ENCODE measurements at places on chromosomes 7 and 10.

GRCh38 chr7:139648941-139649425, 125.5 kb downstream of the CLEC2L start:
- DNase-seq = no peak

DNA sequence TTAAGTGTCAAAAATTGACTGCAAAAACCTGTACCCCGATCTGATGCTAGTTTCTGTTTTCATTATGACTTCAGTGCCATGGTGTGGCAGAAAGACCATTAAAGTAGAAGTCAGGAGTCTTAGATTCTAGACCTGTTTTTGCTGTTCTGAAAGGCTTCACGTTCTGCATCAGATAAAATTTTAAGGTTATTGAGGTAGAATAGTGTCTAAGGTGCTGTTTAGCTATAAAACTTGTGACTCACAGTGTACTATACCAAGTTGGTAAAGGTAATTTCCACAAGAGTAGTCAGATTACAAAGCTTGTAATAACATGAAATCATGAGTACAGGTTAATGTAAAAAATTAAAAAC, 38.6 kb downstream of the ZNRF2 start:
- no peak for DNase-seq

DNA sequence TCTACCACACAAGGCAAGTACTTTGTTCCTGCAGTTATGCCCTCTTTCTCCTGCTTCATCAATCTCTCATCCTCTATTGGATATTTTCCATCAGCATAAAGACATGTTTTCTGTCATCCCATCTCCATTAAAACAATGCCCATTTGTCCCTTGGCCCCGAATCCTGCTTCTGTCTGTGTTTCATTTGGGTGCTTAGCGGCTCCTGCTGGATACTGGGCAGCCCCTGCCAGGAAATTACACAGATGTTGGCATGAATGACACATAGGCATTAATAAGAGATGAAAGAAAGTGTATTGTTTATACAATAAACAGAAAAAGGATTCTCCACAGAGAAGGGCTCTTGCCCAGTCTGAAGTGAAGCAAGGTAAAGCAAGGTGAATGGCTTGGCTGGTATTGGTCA, 765.3 kb downstream of the REEP3 start:
- DNase-seq = no peak

- no peak for DNase-seq
Observed at GRCh38 chr7:121037957-121038716, 49.6 kb downstream of the CPED1 start.

DNA sequence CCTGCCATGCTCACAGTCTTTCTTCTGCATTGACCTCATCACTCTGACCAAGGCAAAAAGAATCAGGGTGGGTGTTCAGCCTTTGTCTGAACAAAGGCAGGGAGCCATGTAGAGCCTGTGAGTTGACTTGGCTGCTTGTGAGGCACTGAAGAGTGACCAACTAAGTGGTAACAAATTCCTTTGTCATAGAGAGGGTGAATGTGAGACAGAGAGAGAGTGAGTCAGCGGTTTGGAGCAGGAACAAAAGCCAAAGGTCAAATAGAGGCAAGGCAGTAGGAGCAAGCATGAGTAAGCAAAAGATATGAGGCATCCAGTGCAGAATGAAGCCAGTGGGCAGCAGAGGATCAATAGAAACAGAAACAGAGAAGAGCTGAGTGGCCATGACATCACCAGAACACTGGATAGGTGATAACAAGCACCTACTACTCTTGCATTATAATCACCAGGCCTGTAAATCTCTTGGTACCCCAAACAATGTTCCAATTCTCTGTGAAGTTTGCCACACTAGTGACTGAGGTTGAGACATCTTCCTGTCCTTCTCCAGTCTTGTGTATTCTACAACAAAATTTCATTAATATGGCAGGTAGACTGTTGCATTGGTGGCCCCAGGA, 116.2 kb upstream of the LAMB4 start:
- DNase-seq = no peak

DNA sequence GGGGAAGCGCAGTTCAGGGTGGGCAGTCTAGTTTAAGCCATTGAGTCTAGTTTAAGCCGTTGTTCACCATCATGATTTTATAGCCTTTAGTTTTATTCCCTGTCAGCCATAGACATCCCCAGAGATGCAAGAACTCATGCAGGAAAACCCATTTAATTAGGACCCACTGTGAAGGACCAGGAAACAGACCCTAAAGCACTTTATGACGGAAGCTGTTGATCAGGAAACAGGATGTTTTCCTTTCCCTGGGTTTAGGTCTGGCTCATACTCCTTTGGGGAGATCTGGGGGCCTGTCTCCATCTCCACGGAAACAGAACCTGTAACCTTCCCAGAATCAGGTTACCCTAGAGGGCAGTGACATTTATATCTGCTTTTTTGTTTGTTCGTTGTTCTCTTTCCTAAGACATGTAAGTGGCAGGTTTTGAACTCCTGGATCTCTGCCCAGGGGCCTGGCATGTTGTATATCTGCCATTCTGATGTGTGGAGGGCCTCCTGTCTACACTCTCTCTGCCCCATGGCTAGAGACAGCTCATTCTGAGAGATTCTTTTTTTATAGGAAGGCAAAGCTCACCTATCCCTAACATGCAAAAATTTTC, 657.2 kb upstream of the GALNT17 start:
- DNase-seq = no peak

- DNase-seq = no peak
Observed at GRCh38 chr10:121284936-121285335, 313.3 kb downstream of the FGFR2 start.

- no peak for DNase-seq
Observed at GRCh38 chr7:113099284-113099919, 12.8 kb upstream of the GPR85 start.

GRCh38 chr10:22579826-22580225, 134.6 kb downstream of the PIP4K2A start:
- no peak for DNase-seq

- no peak for DNase-seq
Observed at GRCh38 chr7:23011222-23011924, 2.6 kb downstream of the HYCC1 start.

- DNase-seq = no peak
Observed at GRCh38 chr10:12638103-12638502, 288.8 kb downstream of the CAMK1D start.

DNA sequence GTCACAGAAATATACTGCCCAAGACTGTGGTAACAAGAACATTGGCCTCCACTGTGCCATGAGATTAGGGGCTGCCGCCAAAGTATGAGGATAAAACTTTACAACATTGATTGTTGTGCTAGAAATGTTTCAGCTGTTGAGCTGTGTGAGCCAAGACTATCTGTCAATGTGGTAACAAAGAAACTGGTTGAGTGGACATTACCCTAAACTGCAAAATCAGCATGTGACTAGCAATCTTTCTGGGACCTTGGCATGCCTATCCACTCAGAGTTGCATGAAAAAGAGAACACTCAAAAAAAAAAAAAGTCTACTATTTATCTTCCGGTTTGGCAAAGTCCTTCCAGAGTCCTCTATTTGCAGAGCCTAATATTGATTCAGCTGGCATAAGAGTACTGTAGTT, 605.6 kb upstream of the CNTNAP2 start:
- no peak for DNase-seq

- DNase-seq = no peak
Observed at GRCh38 chr7:92708111-92709042, 118.2 kb upstream of the FAM133B start.

DNA sequence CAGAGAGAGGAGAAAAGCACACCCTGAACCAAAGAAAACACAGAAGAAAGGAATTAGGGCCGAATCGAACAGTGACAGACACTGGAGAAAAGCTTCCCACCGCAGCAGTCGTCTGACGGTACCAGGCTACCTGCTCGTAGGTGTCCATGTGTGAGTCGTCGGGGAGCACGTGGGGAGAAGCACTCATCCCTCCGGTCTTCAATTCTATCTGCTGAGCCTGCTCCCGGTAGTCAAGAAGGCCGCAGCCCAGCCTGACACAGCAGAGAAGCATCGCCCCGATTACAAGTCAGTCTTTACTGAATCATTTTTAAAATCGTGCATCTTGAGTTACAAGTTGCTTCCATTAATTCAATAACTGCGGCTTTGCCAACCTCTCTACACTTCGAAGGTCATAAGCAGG, 24.5 kb downstream of the PITRM1 start:
- no peak for DNase-seq

DNA sequence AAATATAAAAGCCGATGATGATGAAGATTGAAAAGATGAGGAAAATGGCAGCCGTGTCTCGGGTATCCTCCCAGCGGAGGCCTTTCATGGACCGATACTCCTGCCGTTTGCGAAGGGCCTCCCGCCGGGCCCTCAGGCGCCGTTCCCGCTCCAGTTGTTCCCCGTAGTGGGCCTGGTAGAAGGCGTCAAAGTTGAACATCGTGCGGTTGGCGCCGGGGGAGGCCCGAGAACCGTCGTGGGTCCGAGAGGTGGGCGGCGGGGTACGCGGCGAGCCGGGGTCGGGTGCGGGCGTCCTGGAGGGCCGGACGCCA, 553 bp downstream of the DNAJC30 start:
- no peak for DNase-seq
